ENCODE measurements at places on chromosomes 16 and 17. TPM values are rescaled to one million over a fixed set of nuclear protein-coding genes. Genes with fewer than 3 reads are reported as not detected.

The KRT222 gene
- 0.43 TPM for total RNA-seq

The P2RX5 gene
- total RNA-seq = 2.4 TPM

DNA sequence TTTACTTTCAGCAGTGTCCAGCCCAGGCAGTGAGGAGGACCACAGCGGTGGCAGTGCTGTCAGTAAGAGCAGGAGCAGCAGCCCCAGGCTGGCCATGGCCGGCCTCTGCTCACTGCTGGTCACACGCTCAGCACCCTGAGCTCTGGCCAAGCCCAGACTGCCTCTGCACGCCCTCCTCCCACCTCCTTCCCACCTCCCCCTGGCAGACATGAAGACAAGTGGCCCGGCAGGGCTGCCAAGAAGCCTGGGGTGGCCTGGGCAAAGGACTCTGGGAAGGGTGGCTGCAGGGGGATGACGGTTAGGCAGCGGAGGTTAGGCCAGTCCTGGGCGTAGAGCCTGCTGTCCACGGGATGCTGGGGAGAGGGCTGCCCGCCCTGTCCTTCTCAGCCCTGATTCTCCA is at the start of gene C16orf89:
Gene C16orf89 (minus strand): TSS at position 144 of the 400 bp plus-strand sequence. CDS start 48 bp downstream, at position 96.
- DNase-seq = no peak

DNA sequence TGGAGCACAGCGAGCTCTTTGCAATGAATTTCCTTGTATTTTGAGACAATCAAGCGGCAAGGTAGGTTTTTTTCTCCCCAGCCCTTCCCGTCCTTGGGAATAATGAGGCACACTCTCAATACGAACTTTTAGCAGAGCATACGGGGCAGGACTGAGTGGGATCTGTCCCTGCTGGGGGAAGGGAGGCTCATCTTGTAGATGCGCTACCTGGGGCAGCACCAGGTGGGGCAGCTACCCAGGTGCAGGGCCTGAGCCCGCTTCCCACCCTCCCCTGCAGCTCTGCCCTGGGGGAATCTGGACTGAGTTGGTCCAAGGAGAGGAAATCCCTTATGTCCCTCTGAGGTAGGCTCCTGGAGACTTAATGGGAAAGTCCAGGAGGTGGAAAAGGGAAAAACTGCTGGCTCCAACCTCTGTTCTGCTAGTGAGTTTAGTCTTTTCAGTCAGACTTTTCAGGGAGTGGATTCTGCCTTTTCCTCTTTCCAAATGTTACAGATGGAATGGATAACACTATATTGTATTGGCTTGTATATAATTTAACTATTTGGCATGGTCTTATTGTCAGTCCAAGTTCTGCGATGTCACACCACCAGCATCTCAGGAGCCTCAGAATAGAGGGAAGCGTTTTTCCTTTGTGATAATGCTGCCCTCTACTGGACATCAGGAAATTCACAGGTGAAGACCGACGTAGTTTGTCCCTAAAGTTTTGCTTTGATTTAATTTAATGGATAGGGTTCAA is 9.6 kb upstream of the CES1 start:
- peak; percentile 7 for DNase-seq

DNA sequence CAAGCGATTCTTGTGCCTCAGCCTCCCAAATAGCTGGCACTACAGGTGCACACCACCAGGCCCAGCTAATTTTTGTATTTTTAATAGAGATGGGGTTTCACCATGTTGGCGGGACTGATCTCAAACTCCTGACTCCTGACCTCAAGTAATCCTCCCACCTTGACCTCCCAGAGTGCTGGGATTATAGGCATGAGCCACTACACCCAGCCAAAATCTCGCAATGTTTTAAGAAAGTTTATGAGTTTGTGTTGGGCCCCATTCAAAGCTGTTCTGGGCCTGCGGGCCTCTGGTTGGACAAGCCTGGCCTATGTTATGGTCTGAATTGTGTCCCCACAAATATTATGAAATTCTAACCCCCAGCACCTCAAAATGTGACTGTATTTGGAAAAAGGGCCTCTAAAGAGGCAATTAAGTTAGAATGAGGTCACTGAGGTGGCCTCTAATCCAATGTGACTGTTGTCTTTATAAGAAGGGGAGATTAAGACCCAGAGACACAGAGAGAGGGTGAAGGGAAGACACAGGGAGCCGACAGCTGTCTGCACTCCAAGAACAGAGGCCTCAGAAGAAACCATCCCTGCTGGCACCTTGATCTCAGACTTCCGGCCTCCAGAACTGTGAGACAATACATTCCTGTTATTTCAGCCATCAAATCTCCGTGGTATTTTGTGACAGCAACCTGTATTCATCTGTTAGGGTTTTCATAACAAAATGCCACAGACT is 469.9 kb downstream of the HS3ST4 start:
- no peak for DNase-seq

DNA sequence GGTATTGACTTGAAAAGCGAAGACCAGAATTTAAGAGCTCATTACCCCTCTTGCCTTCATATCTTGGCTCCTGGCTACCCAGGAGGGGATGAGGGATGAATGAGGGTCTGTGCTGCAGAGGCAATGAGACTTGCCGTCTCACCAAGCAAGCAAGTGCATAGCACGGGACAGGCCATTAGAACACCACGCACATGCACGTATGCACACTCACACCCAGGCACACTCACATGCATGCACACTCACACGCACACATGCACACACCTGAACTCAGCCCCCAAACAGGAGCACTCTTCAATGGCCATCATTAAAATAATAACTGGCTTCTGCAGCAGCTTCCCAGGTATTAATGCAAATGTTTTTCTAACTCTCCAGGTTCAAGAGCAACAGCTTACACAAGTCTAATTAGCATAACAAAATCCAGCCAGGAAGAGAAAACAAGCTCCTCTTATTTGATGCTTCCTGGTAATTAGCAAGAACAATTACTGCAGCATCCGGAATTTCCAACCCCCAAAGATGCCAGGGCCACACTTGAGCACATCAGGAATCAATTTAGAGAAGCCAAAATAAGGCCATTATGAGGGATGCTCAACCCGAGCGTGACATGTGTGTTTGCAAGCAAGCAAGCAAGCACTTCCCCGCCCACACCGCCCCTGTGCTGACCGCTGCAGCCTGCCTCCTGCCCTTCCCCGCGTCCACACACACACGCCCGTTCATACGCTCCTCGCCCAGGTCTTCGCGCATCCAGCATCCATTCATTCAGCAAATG is 171.6 kb upstream of the TNRC6C start:
- DNase-seq = no peak

- no peak for DNase-seq
These were observed 3.9 kb upstream of the EXOC7 start for GRCh38 chr17:76107509-76107908.

The SLC13A2 gene
- not detected for total RNA-seq

The SLC38A10 gene
- total RNA-seq = 80.3 TPM

DNA sequence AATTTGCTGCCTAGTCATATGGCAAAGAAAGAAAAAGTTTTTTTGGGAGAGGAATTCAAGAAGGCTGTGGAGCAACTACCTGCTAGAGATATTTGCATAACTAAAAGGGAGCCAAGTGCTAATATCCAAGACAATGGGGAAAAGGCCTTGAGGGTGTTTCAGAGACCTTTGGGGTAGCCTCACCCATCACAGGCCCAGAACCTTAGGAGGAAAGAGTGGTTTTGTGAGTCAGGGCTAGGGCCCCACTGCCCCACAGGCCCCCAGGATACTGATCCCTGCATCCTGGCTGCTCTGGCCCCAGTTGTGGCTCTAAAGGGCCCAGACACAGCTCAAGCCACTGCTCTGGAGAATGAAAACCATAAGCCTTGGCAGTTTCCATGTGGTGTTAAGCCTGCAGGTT is 41.9 kb upstream of the SDK2 start:
- no peak for DNase-seq

DNA sequence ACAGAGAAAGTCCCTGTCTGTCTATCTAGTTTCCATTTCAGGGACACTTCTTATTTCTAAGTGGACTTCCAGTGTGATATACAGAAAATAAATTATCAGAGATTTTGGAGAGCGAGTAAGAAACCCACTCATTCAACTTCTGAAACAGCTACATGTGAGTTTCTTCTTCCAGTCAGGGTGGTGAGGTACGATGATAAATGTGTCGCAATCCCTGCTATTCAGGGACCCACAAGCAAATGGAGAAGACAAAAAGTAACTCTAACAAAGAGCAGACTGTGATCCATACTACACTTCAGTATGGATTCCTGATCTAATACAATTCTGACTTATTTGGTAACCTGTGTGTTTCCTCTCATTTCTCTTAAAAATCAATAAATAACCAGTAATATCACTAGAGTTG is 16.8 kb downstream of the CNTNAP4 start:
- no peak for DNase-seq

The ADORA2B gene
- 4.0 TPM for total RNA-seq

DNA sequence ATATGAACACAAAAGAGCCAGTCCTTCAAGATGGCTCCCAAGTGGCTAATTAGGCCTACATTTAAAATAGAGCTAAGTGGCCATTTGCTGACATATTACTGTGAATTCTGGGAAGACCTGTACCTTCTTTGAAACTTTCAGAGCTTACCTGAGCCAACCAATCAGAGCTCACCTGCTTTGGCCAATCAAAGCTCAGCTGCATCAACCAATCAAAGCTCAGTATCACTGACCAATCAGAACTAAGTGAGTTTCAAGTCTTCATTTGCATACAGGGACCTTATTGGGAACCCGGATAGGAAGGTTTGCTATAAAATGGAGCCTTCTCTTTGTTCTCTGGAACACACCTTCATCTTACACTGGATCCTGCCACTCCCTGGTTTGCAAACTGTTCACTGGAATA is 63.7 kb downstream of the FOXL1 start:
- no peak for DNase-seq

GRCh38 chr17:77746393-77746792 is 212.1 kb upstream of the TNRC6C start:
- DNase-seq = no peak

- DNase-seq = no peak
These were observed 120.5 kb downstream of the MAF start for GRCh38 chr16:79480056-79480455.

The PIGS gene
- total RNA-seq = 71.5 TPM

DNA sequence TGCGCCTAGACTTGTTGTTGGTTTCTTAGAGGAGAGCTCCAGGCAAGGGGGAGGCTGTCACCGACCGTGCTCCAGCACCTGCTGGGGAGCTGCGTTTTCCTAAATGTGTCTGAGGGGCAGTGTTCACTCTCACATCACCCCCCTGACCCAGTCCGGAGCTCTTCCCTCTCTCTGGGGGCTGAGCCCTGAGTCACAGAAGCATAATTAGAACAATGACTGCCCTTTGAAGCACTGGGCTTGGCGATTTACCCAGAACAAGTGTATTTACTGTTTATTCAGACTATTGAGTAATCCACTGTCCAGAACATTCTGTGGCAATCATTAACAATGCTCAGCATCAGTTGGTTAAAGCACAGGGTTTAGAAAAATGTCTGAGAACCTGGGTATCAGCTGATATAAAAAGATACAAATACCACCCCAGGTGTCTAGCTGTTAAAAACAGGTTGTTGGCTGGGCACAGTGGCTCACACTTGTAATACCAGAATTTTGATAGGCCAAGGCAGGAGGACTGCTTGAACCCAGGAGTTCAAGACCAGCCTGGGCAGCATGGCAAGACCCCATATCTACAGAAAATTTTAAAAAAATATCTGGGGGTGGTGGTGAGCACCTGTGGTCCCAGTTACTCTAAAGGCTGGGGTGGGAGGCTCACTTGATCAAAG is 8.1 kb downstream of the CES4A start:
- peak; percentile 52 for DNase-seq

DNA sequence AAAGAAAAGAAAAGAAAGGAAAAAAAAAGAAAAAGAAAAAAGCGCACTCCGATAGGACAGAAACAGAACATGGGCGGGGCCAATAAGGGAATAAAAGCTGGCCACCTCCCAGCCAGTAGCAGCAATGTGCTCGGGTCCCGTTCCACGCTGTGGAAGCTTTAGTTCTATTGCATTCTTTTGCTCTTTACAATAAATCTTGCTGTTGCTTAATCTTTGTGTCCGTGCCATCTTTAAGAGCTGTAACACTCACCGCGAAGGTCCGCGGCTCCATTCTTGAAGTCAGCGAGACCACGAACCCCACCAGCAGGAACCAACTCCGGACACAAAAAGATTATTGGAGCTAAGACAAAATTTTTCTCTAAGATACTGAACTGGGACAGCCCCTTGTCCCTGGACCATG is 3.1 kb upstream of the ARL5C start:
- DNase-seq = no peak

- DNase-seq = peak; percentile 72
These were observed 35.1 kb downstream of the MARF1 start for GRCh38 chr16:15607700-15608396.

DNA sequence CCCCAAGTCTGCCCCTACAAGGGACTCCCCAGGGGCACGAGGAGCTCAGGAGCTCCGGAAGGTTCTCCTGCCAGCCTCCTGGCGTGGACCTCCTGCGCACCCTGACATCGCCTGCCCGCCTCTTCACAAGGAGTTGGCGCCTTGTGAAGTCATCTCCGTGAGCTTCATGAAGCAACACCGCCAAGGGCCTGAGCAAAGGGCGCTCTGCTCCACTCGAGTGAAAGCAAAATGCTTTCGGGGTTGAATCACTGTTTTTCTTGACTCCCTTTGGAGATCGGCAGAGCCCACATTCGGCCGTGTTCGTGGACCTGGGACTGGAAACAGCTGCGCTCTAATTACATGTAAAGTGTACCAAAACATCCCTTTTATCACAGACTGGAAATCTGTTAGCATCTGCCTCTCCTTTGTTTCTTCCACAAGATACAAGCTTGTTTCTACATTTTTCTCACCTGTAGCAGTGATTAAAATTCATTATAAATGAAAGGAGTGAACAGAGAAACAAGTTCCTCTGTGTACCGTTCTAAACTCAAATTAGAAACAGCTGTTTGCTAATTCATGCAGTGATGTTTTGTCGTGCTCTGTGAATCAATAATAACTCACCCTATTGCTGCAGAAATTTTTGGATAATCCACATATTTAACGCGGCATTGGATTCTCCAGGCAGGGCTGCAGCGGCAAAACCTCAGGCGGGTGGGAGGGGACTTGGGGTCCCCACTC is 203.3 kb downstream of the ZNF423 start:
- peak; percentile 79 for DNase-seq

DNA sequence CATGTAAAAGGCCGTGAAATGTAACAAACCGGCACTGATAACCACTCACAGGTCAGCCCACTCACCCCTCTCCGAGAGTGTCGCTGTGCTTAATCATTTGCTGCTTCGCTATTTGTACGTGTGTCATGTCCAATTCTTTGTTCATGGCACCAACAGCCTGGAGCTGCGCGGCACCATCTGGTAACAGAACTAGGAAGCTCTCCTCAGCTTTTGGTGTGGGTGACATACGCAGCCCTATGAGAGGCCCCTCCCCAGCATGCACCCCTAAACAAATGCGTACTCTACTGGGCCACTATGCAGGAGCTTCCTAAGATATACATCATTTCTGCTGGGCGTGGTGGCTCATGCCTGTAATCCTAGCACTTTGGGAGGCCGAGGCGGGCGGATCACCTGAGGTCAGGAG is 2.3 kb upstream of the PECAM1 start:
- DNase-seq = no peak

The ABCA3 gene
- total RNA-seq = 4.9 TPM

DNA sequence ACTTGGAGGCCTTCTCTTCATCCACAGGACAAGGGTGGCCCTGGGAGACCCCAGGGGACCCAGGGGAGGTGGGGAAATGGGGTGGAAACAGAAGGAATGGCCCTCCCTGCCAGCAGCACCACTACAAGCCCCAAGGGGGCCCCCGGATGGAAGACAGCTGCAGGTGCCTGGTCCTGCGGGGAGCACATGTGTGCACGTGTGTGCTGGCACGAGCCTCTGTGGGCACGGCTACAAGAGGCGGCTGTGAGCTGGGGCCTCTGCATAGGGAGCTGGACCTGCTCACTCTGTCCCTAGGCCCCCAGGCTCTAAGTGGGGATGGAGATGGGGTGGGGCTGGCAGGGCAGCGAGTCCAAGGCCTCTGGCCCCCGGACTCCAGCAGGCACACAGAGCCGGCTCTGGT is 13.2 kb upstream of the AATK start:
- no peak for DNase-seq

The SLFN13 gene
- 2.7 TPM for total RNA-seq

- no peak for DNase-seq
These were observed 81.3 kb upstream of the GNAO1 start for GRCh38 chr16:56109994-56110393.
